ENCODE measurements at places on chromosomes 7 and 10.

GRCh38 chr10:18303851-18304801 is 163.9 kb downstream of the CACNB2 start:
- DNase-seq = no peak

GRCh38 chr10:115771755-115772154 is 501.3 kb downstream of the GFRA1 start:
- no peak for DNase-seq

DNA sequence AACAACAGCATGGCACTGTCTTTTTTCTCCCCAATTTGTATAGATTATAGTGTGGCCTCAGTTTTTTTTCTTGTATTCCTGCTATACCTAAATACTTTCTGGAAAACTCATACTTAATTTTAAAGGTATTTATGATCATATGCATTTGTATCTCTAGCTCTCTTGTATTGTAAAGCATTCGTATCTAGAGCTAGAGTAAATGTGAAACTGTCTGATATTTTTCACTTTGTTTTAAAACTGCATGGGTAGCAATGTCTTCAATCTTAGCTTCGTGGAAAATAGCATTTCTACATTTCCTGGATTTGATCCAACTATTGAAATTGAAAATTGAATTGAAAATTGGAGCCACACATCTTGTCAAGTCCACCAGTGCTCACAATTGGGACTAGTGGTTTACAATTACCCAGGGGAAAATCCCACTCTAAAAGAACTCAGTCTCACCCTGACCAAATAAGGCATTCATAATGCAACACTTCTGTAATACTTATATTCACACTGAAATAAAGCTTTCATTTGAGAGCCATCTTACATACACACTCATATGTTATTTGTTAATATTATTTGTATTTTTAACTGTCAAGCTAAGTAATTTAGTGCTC is 51.3 kb upstream of the KLF6 start:
- no peak for DNase-seq

DNA sequence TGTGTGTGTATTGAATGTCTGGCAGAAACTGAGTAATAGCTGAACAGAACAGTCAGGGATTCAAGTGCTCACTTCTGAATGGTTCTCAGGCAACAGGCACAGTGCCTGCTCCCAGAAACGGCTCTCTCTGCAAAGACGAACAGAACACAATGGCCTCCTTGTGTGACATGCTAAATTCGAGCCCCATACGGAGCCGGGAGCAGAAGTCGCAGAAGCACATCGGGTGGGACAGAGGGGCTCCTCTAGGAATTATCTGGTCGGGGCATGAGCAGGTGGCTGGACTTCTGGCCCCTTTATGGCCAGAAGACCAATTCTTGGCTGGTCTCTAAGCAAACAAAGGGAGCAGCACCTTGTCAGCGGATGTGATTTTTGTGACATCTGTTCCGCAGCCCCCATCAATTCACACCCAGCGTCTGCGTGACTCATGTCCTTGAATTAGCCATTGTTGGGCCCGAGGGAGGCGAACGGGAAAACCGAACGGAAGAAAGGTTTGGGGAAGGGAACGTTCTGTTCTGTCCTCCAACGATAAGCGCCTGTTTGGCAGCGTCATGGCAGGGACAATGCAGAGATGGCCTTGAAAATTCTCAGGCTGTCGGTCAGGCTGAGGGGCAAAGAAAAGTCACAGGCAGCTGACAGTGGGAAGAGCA is 47.3 kb upstream of the NPTX2 start:
- no peak for DNase-seq

GRCh38 chr10:61987951-61988379 is 86.5 kb downstream of the ARID5B start:
- DNase-seq = peak; percentile 20

GRCh38 chr10:45422207-45422865 is 48.3 kb downstream of the ALOX5 start:
- no peak for DNase-seq
